Activated CD4-positive, alpha-beta T cell treated with anti-CD3 and anti-CD28 coated beads, Interleukin-2, amount 50 U/mL, for 24 hours (primary cell): ENCODE measurements at places on chromosomes 5 and 9.
A peak's percentile ranks its signal among the peaks of the same experiment; 100 is the strongest.

DNA sequence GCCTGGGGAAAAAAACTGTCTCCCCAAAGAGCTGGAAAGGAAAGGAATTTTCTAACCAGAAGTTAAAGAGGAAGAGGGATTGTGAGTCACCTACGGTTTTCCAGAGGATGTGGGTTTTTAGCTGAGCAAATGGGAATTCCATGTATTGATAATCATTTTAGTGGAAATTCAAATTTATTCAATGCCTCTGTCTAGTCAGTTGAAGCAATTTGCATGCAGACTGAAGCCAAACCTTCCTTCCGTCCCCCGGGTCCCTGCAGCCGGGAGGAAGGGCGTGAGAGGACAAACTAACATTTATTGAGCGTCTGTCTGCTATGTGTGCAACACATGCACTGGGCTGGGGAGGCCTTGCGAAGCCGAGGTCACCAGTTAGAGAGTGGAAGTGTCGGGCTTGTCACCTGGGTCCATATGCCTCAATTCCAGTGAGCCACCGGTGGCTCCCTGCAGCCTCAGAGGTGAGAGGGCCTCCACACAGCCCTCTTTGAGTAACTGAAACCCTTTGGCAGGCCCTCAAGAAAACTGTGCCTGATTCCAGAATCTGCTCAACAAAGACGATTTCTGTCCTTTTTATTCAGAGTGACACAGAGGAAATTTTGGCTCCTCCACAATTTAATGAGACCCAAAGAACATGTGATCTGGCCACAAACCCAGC, 70.3 kb downstream of the COL27A1 start:
- DNase-seq: no peak

DNA sequence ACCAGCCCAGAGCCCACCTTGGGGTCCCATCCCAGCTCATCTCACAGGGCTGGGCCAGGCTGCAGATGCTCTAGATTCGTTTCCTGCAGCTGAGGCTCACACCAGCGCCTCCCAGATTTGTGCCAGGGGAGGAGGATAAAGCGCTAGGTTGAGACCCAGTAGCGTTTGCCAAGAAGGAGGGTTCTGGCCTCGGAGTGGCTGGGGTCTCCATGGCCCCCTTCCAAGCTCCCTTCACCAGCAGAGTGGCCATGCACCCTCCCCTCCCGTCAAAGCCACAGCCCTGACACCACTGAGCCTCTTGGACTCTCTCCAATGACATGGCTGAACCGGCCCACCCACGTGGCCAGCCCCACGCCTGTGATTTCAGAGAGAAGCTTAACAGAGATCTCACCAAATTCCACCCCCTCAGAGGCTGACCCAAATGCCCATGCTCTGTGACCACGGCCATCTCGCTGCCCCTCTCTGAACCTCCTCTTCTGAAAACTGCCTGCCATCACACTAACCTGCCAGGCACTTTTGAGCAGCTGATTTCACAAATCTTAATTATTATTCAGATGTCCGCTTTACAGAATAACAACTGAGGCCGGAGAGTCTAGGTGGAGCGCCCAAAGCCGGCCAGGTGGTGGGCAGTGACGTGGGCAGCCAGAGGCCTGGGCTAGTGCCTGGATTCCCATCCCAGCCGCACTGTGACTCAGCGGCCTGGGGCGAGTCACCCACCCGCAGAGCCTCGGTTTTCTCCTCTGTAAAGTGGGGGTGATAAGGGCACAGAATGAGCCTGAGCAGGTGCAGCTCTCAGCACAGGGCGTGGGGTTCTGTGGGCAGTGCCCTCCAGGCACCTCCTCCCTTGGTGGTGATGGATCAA, 155.7 kb downstream of the C9orf50 start:
- DNase-seq: no peak

- DNase-seq: peak; percentile 59
Observed at GRCh38 chr5:173781816-173782670, 106.1 kb upstream of the CPEB4 start.

GRCh38 chr9:112380102-112380824, at the start of gene HSDL2:
Gene HSDL2 (plus strand): TSS chr9:112380108. CDS start chr9:112380164, 56 bp downstream.
- DNase-seq: no peak

DNA sequence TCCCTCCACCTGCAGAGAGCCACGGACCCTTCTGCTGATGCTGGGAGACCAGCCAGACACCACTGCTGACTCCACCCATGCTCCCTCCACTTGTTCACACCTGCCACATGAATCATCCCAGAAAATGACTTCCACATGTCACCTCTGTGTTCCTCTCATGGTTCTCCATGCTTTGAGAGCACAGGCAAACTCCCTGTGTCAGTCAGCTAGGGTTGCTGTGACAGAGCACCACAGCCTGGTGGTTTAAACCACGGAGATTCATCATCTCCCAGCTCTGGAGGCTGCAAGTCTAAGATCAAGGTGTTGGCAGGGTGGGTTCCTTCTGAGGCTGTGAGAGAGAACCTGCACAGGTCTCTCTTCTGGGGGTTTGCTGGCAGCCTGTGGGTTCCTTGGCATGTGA, 381.4 kb downstream of the GADD45G start:
- DNase-seq: no peak

GRCh38 chr5:178826216-178826615, 33.5 kb upstream of the ZNF354B start:
- no peak for DNase-seq

GRCh38 chr9:130245474-130245873, 20.1 kb upstream of the HMCN2 start:
- DNase-seq: no peak

DNA sequence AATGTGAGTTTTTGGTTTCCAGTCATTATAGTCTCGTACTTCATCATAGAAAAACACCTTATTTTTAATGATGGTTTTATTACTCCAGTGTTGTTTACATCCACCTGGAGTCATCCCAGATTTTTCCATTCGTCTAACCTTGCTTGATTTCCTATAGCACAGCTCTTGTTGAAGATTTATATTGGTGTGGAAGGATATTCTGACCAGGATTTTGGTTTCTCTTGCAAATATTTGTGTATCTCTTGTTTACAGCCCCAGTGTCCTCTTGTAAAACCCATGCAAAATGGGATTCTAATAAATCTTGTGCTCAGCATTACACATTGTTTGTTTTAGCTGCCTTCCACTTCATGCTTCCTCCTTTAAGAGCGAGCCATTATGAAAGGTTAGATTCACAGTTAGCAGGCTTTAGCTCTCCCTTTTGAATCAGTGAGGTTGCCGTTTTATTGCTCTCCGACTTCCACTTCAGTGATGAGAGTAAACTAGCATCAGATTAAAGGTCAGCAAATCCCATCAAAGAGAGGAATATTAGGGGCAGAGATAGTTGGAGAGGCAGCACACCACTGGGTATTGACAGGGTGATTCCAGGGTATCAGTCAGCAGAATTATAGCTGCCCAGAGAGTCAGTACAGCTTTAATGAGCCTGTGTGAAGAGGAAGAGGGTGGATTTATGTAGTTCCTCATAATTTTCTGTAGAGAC, 157.1 kb downstream of the PBX3 start:
- DNase-seq: no peak

- no peak for DNase-seq
Observed at GRCh38 chr5:66013397-66013796, 87.0 kb downstream of the ERBIN start.

DNA sequence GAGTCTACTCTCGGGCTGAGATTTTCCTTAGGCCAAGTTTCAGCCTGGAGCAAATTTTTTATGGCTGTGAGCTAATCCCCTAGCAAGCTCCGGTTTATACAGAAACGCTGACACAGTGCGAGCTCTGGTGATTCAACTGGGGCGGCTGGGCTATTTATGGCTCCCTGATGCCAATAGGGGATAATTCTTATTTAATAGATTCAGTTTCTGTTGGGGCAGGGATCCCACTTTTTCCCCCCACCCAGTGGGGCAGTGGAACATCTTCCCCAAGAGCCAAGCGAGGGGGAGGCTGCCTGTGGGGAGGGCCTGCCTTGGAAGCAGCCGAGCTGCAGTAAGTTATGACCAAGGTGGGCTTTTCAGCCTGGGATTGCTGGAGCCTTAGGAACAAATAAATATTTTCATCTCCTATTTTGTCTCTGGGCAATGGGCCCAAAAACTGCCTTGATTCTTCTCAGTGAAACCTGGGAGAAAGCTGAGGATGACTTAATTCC, 129.1 kb downstream of the MACROH2A1 start:
- no peak for DNase-seq

GRCh38 chr9:99870126-99870525, 36.3 kb upstream of the STX17 start:
- DNase-seq: no peak

- no peak for DNase-seq
Observed at GRCh38 chr9:22307013-22307711, 139.5 kb upstream of the DMRTA1 start.

GRCh38 chr5:61735995-61736394, 403.9 kb downstream of the ZSWIM6 start:
- DNase-seq: no peak

- no peak for DNase-seq
Observed at GRCh38 chr5:7856855-7857254, 5.9 kb upstream of the CFAP90 start.

- DNase-seq: no peak
Observed at GRCh38 chr9:3549225-3549624, 23.4 kb upstream of the RFX3 start.

DNA sequence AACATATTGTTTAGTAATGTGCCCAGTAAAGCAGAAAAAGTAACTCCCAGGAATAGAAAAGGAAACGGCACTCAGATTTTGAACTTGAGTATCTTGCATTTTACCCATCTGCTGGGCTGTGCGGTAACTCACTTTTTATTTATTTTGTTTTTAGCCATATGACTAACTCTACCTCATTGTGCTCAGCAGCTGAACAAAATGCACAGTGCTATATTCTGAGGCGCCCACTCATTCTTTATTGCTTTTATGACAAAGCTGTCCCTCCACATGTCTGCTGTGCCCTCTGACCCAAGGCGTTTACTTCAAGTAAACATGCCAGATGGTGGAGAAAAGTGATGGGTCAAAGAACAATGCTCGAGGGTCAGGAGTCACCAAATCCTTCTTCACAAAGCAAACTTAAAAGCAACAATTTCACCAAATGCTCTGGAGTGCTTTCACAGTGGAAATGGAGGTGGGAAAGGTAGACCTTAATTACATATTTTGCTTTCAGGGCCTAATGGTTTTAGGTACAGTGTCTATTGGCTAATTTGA, 215.2 kb upstream of the ELAVL2 start:
- DNase-seq: no peak

DNA sequence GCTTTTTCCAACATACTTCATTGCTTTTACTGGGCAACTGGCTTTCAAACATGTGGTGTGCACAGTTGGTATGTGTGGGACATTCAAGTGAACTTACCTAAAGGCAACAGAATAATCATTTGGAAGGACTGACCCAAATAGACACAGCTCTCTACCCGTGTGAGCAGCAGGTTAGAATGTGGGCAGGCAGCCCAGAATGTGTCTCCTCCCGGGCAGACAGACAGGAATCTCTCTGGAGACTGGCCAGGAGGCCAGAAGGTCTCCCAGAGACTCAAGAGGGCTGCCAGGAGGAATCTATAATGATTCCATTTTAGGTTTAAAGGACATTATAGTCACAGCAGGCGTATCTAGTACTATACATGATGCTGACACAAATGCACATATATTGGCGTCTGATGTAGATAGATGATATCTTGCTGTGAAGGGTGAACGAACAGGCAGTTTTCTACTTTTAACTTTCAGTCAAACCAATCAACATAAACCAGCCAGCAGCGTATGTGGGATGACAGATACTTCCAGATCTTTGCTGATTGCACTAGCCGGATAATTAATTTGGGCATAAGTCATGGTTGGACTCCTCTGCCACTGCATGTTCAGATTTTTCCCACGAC, 297.4 kb upstream of the ZNF608 start:
- DNase-seq: no peak

GRCh38 chr5:172820046-172820767, 13.8 kb upstream of the ERGIC1 start:
- DNase-seq: peak; percentile 10

- DNase-seq: no peak
Observed at GRCh38 chr5:73687357-73687756, 61.4 kb downstream of the ARHGEF28 start.

GRCh38 chr5:23014266-23014665, 161.1 kb upstream of the CDH12 start:
- DNase-seq: no peak

GRCh38 chr9:112328545-112328944, 4.9 kb downstream of the PTBP3 start:
- DNase-seq: no peak

DNA sequence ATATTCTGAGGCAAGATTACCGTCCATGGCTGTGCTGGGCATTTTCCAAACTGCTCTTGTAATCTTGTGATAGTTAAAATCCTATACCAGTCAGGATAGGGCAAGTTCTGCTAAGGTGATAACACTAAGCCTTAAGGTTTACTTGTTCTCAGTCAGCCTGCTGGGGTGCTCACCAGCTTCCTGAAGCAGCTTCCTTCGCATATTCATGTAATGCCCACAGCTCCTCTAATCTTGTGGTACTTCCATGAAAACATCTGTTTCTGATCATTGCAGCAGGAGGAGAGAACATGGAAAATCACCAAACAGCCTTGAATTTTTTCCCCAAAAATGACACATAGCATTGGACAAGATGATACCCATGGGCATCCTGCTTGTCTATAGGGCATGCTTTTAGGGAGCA, 473.2 kb downstream of the MED10 start:
- no peak for DNase-seq

DNA sequence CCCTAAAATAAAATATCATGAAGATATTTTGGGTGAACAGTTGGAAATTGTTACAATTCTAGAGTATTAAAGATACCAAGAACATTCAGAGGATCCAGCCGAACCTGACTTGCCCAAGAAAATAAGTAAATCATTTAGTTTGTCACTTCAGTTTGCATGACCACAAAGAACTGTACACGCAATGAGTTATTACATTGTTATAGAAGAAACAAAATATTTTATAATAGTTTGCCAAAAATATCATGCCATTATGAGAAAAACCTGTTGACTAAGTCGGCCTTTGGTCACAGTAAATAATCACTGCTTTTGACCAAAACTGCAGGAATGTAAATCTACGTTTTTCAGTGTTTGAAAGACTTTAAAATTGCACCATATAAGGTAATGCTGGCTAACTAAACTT, 27.9 kb downstream of the TRIO start:
- no peak for DNase-seq

DNA sequence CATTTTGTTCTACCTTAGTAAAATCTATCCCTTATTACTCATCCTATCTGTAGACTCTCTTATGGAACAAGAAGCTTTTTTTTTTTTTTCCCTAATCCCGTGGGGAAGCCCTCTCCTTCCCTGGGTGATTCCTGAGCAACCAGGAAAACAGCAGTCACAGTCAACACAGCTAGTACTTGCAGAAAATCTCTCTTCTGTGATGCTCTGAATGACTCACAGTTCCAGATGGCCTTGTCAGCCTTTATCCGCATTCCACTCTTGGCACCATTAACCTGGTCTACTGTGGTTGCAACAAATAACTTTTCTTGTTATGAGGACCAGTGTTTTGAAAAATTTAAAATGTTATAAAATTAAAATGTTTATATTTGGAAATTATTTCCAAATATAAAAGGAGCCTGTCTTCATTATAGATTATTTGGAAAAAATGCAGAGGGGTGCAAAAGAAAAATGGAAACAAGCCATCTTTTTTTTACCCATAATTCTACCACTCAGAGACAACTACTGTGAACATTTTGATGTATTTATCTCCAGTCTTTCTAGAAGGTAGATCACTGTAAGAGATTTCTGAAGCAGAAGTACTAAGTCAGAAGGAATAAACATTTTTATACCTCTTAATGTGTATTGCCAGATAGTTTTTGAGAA, 486.7 kb downstream of the RAB3C start:
- no peak for DNase-seq

GRCh38 chr9:124016175-124017050, 4.8 kb downstream of the LHX2 start:
- DNase-seq: no peak
